Activated T-helper 1 cell treated with anti-CD3 and anti-CD28 coated beads, Interleukin-2, amount 50 U/mL, for 16 hours (primary cell): ENCODE measurements at places on chromosomes 12 and 14.

DNA sequence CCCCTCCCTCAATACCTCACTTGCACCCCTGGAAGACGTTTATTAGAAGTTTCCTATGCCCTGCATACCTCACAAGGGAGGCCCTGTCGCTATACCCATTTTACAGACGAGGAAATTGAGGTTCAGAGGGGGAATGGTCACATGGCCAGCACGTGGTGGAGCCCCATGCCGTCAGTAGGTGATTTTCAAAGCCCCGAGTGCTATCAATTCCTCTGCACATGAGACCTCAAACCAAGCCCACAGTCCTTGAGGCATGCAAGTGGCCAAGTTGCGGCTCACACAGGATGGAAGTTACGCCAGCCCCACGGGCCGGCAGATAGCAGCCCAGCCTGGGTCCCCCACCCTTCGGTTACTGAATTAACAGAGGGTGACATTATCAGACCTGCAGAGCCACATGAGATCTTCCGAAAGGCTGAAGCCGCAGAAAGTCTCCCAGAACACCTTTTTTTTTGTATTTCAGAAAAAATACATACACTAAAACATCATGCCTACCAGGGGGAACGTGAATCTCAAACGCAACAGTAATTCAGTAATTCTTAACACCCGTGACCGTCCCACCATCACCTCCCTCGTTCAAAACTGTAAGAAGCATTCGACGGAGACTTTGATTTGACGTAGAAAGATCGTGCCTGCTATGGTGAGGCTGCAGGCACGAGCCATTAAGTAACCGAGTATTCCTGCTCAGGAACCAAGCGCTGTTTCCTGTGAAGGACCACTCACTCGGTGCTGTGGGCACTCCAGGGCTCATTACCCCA lies 129.0 kb downstream of the RFLNA start:
- no peak for DNase-seq

GRCh38 chr14:69298131-69299071 lies 38.4 kb downstream of the GALNT16 start:
- no peak for DNase-seq

DNA sequence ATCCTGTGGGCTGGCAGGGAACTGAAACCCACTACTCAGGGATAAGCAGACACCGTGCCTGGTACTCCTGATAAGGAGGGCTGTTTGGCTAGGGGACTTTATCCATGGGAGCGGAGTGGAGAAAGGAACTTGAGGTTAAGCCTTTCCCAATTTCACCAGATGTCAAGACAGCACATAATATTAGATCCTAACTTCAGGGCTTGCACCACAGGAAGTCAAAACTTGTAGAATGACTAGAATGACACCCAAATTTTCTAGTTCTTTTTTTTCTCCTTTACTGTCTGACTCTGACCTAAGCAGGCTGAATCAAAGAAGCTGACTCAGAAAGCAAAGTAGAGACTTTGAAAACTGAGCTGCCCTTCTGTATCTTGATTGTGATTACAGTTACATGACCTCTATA lies 7.1 kb upstream of the CGRRF1 start:
- DNase-seq: no peak

- DNase-seq: no peak
Measured at GRCh38 chr12:27870939-27871338, 90.9 kb upstream of the MANSC4 start.

DNA sequence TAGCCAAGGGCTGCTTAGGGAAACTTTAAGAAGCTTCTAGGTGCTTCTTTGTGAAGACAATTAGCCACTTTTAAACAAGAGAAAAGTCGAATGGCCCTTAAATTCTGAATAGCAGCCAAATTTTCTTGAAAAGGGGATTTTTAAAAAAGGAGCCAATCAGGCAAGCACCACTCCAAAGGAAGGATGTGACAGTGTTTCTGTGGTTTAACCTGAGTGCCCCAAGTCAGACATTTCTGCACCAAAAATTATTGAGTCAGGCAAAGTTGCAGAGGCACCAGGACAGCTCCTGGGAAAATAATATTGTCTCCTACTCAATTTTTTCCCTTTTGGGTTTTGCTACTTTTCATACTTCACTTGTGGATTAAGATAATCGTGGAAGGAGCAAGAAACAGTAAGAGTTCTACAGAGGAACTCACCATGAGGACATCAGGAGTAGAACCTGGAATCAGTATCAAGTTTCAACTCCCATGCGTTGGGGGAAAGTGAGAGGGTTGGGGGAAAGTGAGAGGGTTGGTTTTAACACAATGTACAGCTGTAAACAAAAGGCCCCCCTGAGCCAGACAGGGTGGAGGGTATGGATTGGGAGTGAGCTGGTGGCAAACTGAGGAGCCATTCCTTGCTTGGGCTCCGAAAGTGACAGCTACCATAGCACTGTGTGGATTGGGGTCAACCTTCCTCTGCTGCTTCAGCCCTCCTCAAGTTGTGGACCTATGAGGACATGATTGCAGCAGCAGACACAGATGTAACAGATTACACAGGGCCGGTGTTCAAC lies 90.8 kb downstream of the SLC38A1 start:
- DNase-seq: no peak

DNA sequence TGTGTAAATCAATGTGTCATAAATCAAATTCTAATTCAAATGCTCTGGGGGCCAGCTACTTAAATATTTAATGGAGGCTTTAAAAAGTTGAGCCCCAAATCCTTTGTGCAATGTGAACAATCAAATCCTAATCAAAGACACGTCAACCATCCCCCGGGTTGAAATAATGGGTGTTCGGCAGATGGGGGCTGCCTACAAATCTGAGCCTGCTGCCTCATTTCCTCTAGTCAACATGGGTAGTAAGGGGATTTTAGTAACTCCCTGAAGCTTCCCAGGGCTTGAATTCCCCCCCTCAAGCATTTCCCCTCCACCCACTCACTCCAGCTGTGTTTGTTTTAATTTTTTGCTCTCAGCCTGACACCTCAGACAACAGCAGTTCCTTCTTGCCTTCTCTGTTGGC lies 37.8 kb downstream of the SRRM4 start:
- no peak for DNase-seq

- DNase-seq: peak; percentile 25
Measured at GRCh38 chr12:989751-990660, 1.0 kb upstream of the ERC1 start.

DNA sequence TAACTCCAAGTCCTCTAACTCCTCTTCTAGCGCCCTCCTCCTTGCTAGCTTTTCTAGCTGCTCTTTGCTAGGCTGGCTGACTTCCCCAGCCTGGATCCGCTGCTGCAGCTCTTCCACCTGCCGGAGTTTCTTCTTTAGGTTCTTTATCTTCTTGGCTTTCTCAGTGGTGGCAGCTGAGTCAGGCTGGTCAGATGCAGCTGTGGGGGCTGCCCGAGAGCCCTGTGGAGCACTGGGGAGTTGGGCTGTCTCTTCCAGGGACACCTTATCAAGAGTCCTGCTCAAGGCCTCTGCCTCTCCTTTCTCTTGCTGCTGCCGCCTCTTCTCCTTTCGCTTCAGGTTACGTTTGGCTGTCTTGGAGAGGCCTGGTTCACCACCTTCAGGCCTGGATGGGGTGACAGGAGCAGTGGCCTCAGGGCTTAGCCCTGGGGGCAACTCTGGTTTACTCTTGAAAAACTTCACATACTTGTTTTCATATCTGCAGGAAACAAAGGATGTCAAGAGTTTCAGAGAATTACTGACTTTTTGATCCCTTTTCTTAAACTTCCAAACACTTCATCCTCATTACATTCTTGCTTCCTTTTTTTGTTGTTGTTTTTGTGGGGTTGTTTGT lies 25.7 kb downstream of the PYM1 start:
- DNase-seq: no peak

GRCh38 chr12:115968211-115968610 lies 309.3 kb downstream of the MED13L start:
- no peak for DNase-seq

- no peak for DNase-seq
Measured at GRCh38 chr12:5171701-5172100, 128.0 kb downstream of the KCNA5 start.

DNA sequence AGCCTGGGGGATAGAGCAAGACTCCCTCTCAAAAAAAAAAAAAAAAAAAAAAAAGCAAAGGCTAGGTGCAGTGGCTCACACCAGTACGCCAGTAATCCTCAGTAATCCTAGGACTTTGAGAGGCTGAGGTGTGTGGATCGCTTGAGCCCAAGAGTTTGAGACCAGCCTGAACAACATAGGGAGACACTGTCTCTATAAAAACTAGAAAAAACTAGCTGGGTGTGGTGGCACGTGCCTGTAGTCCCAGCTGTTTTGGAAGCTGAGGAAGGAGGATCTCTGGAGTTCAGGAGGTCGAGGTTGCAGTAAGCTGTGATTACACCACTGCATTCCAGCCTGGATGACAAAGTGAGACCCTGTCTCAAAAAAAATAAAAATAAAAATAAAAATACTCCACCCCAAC lies 8.9 kb upstream of the RBM25 start:
- DNase-seq: no peak

- DNase-seq: no peak
Measured at GRCh38 chr12:89765959-89766824, 57.6 kb upstream of the ATP2B1 start.

- no peak for DNase-seq
Measured at GRCh38 chr14:51386983-51387735, 147.1 kb downstream of the TMX1 start.

GRCh38 chr14:67765192-67765834 lies 51.1 kb downstream of the ZFYVE26 start:
- no peak for DNase-seq
